ENCODE measurements at places on chromosomes 13 and 19. TPM values are rescaled to one million over a fixed set of nuclear protein-coding genes. Genes with fewer than 3 reads are reported as not detected.

CA11 gene
- total RNA-seq: 1.1 TPM

WDR87 gene
- not detected for total RNA-seq

PLIN3 gene
- total RNA-seq: 118 TPM

ARHGAP45 gene
- total RNA-seq: 8.1 TPM

SERP2 gene
- 1.6 TPM for total RNA-seq

N4BP2L1 gene
- 0.81 TPM for total RNA-seq

PSG3 gene
- total RNA-seq: not detected

SLAIN1 gene
- 0.65 TPM for total RNA-seq

ZNF665 gene
- 3.9 TPM for total RNA-seq

SGCG gene
- not detected for total RNA-seq

HCN2 gene
- 4.2 TPM for total RNA-seq

KCTD4 gene
- not detected for total RNA-seq

C2CD4C gene
- not detected for total RNA-seq

ELSPBP1 gene
- total RNA-seq: not detected

PRR20D gene
- total RNA-seq: not detected

Measured in cardiac atrium fibroblast (primary cell).